ENCODE measurements at places on chromosomes 7 and 10. TPM values are rescaled to one million over a fixed set of nuclear protein-coding genes. Genes with fewer than 3 reads are reported as not detected.

CFTR gene
- not detected for total RNA-seq

AHCYL2 gene
- total RNA-seq: 6.6 TPM

NAT16 gene
- not detected for total RNA-seq

ZEB1 gene
- total RNA-seq: 49.5 TPM

PRKG1 gene
- total RNA-seq: not detected

C10orf67 gene
- total RNA-seq: not detected

ELFN1 gene
- not detected for total RNA-seq

AUTS2 gene
- 31.0 TPM for total RNA-seq

SLC18A3 gene
- total RNA-seq: not detected

SPDYE16 gene
- not detected for total RNA-seq

CNNM1 gene
- not detected for total RNA-seq

ADRB1 gene
- total RNA-seq: not detected

CTNNA3 gene
- not detected for total RNA-seq

ASL gene
- total RNA-seq: 19.4 TPM

GHRHR gene
- not detected for total RNA-seq

SPDYE2 gene
- not detected for total RNA-seq

ADAM12 gene
- total RNA-seq: not detected

TUBGCP2 gene
- 29.5 TPM for total RNA-seq

SLC29A4 gene
- total RNA-seq: not detected

TMEM236 gene
- total RNA-seq: 0.04 TPM

ADARB2 gene
- total RNA-seq: not detected

KCNMA1 gene
- total RNA-seq: 31.3 TPM

PYROXD2 gene
- total RNA-seq: 1.2 TPM

SMO gene
- total RNA-seq: 0.11 TPM

PNLIPRP3 gene
- total RNA-seq: not detected

CYP3A4 gene
- total RNA-seq: not detected

ASB4 gene
- not detected for total RNA-seq

TRA2A gene
- 34.5 TPM for total RNA-seq

AP3M1 gene
- total RNA-seq: 19.4 TPM

ZNF789 gene
- 33.0 TPM for total RNA-seq
